ENCODE measurements at places on chromosomes 16 and 17. TPM values are rescaled to one million over a fixed set of nuclear protein-coding genes. Genes with fewer than 3 reads are reported as not detected.

DNA sequence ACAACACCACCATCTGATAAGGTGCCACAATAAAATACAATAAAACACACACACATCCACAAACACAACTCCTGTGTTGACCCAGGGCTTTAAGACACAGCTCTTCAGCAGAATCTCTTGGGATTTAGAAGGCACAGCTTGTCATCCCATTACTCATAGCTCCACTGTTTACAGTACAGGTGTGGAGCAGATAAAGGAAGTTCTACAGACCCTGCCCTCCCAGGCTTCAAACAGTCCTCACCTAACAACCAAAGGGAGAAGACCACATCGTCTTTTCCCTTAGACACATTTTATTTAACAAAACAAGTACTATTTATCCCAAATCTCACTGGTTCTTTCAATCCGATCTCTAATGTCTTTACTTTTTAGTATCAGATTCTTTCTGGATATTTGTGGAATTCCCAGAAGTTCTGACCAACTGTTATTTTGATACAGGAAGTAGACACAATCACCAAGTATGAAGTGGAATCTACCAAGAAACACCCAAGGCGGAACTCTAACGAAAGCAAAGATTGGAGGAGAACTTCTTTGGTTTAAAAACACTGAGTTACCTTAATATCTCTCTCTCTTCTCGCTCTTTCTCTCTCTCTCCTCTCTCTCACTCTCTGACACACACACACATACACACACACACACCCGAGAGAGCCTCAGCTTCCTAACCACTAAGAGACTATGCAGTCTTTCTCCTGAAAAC, 46.1 kb downstream of the CYTH1 start:
- DNase-seq, result no peak

DNA sequence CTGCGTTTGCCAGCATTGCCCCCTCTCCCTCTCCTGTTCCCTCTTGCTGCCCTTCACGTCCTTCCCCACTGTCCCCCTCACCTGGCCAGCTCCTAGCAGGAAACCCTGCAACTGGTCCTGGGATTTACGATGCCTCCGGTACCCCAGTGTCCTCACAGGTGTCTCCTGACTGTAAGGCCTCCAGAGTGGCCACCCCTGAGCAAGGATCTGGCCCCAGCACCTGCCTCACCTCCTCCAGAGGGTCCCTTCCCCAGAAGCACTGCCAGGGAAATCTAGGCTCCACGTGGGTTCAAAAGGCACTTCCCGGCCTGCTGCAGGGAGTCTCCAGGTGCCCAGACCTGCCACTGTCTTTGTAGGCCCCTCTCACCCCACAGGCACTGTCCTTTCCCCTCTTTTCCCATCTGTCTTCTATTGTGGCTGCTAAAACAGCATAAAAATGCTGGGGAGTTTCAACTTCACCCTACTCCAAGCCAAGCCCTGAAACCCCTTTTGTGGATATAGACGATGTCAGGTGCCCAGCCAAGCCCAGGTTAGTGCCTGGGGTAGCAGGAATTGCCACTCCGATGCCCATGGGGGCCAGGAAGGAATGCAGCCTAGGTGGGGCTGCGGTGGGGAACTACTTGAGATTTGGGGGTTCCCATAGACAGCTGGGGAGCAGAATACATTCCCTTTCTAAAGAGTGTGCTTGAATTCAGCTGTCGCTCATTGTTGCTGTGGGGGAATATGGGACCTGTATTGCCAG, 25.7 kb downstream of the RAB11FIP4 start:
- no peak for DNase-seq

DNA sequence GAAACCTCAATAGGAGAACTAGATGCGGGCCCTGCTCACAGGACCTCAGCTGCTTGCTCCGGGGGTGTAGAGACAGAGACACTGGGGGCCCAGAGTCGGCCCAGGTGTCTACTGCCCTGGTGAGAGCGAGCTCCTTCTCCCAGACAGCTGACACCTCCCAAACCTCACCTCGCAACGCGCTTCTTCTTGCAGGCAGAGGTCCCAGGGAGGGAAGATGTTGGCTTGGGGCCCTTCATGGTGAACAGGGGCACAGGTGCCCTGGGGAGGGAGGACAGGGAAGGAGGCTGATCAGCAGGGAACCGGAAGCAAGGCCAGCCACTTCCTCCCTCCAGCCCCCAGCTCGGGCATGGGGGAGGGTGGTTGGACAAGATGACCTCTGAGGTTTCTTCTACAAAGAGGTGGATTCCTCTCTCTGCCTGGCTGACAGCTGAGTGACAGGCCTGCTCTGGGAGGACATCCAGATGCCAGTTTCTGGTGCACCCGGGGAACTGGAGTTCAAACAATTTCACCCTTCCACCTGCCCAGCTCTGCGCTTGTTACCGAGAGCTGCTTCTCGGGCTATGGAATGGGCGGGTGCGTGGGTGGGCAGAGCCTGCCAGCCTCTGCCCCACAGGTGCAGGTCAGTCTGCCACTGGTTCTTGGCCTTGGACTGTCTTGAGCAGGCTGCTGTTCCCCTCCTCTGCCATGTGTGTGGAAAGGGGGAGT, 11.7 kb upstream of the GFAP start:
- DNase-seq, result peak; percentile 70

GRCh38 chr16:25097276-25097975, 14.1 kb upstream of the LCMT1 start:
- DNase-seq, result no peak

GRCh38 chr17:81339191-81339533, 44.1 kb upstream of the SLC38A10 start:
- no peak for DNase-seq

The HOXB9 gene
- total RNA-seq, result not detected

The KCNH6 gene
- not detected for total RNA-seq

The KRTAP2-1 gene
- total RNA-seq, result not detected

The KRTAP1-5 gene
- total RNA-seq, result not detected
